ENCODE measurements at places on chromosomes 16 and 17.

DNA sequence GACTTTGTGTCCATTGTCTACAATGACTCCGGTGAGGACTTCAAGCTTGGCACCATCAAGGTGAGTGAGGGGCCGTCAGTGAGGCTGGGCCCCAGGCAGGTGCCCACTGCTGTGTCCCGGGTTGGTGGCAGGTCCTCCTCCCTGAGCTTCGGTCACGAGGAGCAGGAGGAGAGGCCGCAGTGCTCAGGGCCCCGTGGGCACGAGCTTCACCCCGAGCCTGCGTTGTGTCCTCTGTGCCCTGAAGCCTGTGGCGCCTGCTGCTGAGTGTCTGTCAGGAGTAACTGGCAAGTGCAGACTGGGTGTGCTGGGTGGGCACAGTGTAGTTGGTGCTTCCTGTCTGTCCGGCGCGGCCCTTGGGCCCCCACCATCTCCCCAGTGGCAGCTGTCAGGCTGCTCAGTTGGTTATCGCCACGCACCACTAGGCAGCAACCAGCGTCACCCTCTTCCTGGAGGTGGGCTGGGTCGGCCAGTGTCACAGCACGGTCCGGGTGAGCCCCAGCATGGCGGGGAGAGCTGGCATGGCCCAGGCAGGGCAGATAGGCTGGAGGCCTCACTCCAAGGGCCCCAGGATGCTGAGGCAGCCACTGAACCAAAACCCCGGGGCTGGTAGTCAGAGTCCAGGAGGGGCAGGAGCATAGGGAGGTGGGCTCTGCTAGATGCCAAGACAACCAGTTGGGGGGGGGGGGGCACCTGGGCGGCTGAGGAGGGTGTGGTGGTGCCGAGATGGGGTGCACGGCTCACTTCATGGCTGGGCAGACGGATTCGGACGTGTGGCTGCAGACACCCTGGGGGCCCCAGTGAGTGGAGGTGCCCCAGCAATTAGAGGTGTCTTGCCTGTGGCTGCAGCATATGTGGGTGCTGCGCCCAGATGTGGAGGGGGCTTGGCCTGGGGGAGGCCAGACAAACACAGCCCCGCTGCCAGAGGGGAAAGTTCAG, 39.3 kb downstream of the TSC2 start:
- no peak for DNase-seq

GRCh38 chr16:84544031-84544773, 39.7 kb upstream of the MEAK7 start:
- no peak for DNase-seq

- no peak for DNase-seq
Measured at GRCh38 chr16:68136515-68136914, 51.3 kb downstream of the NFATC3 start.

- DNase-seq, result no peak
Measured at GRCh38 chr16:5560084-5560483, 462.5 kb upstream of the EEF2KMT start.

DNA sequence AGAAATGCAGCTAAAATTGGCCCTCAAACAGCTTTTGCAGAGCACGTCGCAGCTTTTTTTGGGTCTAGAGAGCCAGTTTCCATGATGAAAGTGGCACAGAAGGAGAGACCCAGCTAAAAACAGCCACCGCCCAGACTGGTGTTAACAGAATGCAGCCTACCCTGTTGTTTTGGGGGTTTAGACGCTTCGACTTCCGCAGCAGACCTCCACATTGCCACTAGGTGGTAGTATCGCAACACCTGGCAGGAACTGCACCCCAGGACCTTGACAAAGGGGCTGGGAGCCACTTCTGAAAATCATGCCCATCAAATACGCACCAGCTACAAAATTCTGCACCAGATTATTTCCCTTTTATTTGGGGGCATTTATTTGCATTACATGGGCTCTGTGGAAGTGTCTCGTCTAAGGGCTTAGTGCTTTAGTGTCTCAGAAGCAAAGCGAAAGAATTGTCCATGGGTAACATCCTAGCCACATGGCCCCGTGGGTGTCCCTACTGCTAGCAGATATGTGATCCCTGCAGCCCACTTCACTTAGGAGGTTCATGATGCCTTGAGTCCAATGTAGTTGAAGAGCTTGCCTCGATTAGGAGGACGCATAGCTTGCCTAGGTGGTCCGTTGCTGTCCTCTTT, 167.1 kb downstream of the HAPSTR1 start:
- DNase-seq, result peak; percentile 25

DNA sequence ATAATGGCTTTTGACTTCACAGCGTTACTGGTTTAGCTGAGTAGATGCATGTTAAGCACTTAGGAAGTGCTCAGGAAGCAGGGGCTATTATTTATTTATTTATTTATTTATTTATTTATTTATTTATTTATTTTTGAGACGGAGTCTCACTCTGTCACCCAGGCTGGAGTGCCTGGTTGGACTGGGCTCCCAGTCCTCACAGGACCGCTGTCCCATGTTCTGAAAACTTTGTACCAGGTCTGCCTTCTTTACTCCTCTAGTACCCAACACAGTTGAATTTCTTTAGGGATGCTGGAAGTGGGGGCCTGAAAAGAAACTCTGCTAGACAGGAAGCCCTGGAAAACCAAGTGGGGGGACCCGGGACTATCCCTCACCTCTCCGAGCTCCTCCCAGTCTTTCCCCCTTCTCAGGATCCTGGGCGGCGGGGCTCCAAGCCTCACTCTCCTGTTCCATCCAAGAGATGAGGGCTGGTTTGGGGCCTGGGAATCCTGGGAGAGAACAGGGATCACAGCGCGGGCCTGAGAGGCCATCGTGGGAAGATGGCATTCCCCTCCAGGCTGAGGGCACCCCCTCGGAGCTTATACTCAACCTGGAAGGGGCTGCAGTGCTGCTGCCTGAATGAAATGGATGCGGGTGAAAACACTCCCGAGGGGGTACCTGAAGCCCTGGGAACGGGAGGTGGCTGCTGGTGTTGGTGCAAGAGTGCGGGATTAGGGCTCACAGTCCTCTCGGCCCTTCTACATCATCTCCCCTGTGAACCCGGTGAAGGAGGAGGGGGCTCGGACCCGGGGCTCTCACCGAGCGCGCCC, 674 bp downstream of the ZNF688 start:
- no peak for DNase-seq

- DNase-seq, result no peak
Measured at GRCh38 chr16:14438256-14438655, 191.8 kb downstream of the PARN start.

DNA sequence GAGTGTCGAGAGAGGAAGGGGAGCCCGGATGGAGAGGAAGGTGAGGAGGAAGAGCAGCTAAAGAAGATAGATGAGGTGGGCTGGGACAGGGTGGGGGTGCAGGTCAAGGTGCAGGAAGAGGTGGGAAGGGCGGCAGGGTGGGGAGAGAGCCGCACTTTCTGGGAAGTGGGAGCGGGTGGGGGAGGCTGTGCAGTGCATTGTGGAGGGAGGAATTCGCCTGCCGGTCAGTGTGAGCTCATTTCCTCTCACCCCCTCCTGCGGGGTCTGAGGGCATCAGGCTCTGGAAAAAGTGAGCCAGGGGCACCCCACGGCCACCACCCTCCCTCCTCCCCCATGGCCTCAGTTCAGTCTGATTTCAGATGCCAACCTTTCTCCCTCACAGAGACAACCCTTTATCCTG, 2.5 kb upstream of the ARHGAP23 start:
- no peak for DNase-seq

- DNase-seq, result no peak
Measured at GRCh38 chr16:8203101-8203500, 387.2 kb downstream of the TMEM114 start.

GRCh38 chr17:7293816-7294613, 424 bp downstream of the YBX2 start:
- no peak for DNase-seq

DNA sequence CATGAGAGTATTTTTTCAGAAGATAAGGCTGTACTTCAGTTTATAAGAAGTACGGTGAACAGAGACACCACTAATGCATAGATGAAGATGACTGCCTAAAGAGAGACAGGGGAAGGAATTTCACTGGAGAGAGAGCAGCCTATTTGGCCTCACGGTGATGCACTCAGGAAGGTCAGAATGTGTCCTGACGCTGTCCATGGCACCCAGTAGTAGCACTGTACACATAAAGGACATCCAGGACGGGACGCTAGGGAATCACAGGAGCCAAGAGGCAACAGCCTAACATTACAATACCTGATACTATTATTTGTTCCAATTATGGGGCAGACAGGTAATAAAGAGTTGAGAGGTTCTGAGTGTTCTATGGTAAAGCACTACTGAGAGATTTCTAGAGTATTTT, 24.9 kb upstream of the LRRC37A start:
- no peak for DNase-seq

Data from GM18507 (cell line).